ENCODE measurements at places on chromosomes 12 and 14.

GRCh38 chr14:93719256-93719655 is 69.0 kb downstream of the PRIMA1 start:
- no peak for DNase-seq

DNA sequence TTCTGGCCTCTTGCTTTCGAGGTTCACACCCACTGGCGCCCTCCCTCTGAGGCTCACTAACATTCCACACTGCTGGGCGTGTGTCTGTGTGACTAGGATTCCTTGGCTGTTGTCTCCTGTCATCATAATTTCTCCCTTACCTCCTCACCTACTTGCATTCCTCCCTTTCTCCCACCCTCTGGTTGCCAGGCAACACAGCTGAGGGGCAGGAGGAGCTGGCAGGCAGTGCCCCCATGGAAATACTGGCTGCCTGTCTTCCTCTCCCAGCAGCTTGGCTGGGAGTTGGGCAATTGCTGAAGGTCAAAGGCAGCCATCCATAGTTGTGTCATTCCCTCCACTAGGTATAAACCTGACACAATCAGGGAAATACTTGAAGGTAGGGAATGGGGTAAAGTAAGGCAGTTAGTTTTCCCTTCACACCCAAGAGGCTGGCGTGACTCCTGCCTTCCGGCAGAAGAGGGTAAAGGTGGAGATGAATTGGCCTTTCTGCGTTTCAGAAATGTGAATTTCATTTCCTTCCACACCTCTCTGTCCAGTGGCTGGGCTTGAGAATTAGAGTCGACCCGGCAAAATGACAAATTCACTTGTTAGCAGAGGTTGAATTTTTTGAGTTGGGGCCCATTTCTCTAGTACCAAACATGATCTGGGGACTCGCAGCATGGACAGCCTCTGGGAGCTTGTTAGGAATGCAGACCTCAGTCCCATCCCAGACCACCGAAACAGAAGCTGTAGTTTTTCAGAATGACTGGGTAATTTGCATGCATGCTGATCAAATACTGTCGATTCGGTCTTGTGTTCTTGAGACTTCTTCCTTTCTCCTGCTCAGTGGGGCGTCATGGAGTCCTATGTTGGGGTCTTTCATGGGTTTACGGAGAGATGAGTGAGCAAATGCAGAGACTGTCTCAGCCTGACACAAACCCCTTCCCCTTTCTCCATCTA is 24.3 kb upstream of the EMP1 start:
- DNase-seq = no peak

DNA sequence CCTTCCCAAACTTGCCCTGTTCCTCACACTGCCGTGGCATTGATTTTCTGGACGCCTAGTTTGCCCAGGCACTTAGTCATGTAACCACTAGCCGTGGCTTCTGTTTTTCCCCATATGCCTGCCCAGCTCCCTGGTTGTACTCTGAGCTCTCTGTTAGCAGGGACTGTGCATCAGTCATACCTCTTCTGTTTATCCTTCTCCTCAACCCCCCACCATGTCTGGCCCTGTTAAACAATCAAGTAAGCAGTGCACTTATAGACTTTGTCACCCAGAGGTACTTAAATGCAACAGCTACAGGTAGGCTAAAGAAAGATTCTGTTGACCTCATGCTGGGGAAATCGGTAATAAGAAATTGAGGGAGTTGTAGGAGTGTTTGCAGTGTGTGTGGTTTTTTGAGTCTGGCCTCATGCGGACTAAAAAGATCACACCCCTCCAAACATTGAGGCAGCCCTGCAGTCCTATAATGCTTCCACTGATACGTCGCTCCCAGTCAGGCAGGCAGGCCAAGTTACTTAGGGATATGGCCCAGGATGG is 17.0 kb downstream of the UBE3B start:
- DNase-seq = no peak

DNA sequence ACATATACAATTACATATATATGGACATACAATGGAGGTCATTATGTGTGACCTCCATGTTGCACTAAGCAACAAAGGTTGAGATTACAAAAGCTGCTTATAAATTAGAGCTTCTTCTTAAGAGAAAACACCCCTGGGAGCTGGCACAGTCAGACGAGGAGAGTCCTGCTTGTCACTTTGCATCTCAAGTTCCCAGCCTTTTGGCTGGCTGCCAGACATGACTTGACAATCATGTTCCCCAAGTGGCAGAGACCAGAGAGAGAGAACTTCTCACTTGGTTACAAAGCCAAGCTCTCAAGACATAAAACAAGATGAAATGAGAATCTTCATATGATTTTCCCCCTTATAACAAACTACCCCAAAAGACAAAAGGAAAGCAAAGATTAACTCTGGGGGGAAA is 8.5 kb upstream of the SYNJ2BP start:
- no peak for DNase-seq

DNA sequence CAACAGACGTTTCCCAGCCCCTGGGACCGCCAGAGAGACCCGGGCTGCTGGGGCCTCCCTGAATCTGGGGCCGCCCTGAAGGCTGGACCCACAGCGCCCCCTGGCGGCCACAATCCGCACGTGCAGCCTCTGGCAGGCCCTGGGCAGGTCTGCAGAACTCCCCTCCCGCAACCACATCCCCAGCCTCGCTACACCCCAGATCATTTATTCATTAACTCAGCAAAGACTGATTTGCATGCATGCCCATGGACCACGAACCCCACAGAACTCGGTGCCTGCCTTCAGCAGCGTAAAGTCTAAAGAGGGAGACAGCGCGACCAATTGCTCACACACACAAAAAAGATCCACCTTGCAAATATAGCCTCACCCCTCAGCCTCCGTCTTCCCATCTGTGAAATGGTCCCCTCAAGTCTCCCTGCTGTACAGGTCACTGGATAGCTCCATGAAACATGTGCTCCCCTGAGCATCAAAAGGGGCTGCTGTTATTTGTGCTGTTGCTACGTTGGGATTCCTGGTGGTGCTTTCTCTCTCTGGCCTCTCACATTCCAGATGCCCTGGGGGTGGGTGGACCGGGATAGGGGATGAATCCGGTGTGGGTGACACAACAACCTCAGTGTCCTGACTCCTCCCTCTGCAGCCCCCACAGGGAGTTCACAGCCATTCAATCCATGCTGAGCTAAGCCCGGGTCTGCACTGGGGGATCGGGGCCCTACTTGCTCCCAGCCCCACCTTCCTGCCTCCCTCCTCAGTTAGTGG is 96.4 kb downstream of the SCARB1 start:
- no peak for DNase-seq

DNA sequence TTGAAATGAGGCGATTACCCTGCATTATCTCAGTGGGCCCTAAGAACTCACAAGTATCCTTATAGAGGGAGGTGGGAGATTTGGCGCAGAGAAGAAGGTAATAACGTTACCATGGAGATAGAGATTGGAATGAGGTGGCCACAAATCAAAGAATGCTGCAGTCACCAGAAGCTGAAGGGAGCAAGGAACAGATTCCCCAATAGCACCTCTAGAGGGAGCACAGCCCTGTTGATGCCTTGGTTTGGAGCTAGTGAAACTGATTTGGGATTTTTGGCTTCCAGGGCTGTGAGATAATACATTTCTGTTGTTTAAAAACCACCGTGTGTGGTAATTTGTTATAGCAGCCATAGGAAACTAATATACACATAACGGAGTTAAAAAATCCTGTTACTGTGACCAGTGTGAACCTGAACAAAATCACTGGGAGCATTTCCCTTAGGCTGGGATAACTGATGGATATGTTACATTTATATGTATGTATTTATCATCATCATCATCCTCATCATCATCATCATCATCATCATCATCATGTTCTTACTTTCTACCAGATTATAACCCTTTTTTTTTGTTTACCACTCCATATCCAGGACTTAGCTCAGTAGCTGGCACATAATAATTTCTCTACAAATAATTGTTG is 100.3 kb downstream of the LIN7A start:
- DNase-seq = no peak

- DNase-seq = no peak
These were observed 319.2 kb upstream of the PRICKLE1 start for GRCh38 chr12:42908712-42909111.

DNA sequence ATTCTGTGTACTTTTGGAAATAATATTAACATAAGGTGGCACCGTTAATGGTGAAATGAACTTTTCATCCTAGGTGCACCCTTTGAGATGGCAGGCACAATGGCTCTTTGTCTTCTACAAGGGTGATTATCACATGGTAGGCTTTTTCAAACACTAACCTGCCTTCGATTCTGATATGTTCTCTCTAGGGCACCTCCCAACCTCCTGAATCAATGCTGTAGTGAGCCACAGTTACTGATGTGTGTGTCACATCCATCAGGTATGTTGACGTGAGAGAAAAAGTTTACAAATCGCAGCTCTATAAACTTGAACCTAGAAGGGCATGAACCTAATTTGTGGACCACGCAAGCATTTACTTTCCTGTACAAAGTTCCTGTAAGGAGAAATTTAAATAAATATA is 25.4 kb downstream of the PDE3A start:
- no peak for DNase-seq

- no peak for DNase-seq
These were observed 4.9 kb downstream of the SPTSSA start for GRCh38 chr14:34457186-34457585.

- no peak for DNase-seq
These were observed 7.9 kb downstream of the ABCB9 start for GRCh38 chr12:122958198-122958888.

- DNase-seq = no peak
These were observed 81.4 kb upstream of the NCOR2 start for GRCh38 chr12:124648710-124649384.

DNA sequence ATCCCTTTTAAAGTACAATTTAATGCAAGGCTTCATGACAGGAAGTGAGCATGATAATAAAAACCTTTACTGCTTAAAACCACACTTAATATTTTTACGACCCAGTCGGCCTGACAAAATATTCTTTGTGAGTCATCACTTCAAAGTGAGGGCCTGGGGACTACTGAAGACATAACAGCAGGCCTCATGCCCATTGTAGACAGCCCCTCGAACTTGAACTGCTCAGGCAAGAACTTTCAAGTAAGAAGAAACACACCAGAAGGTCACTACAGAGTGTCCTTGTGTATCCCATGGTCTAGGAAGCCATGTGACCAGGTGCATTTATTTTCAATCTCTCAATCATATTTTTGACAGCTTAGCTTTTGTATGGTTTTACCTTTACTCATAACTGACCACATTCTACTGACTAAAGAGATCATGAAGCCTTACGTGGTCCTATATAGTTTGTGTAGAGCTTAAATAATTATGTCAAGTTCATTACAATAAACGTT is 61.4 kb upstream of the MANSC4 start:
- no peak for DNase-seq

- no peak for DNase-seq
These were observed 35.6 kb downstream of the ZNF664 start for GRCh38 chr12:124008595-124008994.

DNA sequence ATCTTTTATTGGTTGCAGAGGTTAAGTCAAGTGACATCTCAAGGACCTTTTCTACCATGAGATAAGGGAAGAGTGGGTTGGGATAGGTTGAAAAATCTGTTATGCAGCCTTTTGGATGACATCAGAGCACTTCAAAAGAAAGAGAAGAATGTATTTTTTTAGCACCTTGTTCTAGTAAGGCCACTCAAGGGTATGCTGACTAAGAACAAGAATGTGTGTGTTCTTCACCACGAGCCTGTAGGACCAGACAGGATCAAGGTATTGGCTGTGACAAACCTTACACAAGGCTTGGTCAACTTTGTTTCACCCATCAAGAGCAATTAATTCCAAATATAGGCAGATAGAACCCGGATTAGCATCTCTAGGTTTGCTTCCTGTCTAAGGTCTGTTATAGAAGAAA is 142.5 kb downstream of the SAMD4A start:
- no peak for DNase-seq

DNA sequence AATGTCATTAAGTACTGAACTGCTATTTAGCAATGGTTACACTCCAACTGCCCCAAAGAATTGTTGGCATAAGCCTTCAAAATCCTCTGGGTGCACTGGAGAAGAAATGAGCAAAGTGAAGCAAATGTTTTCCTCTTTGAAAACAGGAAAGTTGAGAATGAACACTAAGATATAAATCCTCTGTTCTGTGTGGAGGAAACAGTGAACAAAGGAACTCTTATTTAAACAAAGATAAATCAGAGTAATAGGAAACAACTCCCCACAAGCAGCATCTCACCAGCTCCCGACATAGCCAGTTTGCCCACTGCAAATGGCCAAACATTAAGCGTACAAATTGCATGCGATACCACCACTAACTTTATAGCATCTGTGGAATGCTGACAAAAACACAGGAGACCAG is 54.0 kb downstream of the BCAT1 start:
- no peak for DNase-seq

GRCh38 chr12:23631786-23632377 is 317.6 kb downstream of the SOX5 start:
- no peak for DNase-seq

- DNase-seq = no peak
These were observed 48.8 kb downstream of the LTBP2 start for GRCh38 chr14:74563233-74563585.

DNA sequence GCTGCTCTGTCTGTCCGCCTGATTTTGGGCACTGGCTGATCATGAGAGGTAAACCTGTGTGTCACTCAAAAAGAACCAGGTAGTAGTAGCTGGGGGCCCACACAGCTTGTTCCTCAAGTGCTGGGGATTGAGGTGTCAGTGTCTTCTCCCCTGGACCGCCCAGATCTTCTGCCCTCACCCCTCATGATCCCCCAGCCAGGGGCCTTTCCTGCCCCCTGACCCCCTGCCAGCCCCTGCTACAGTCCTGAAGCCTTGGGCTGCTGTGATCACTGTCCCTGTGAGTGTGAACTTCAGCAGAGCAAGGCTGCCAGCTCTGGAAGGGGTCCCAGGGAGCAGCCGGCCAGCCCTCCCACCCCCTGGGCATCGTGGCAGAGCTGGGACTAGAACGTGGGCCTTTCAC is 11.4 kb downstream of the WSCD2 start:
- no peak for DNase-seq

GRCh38 chr12:72274931-72275330 is 2.8 kb downstream of the TRHDE start:
- no peak for DNase-seq

DNA sequence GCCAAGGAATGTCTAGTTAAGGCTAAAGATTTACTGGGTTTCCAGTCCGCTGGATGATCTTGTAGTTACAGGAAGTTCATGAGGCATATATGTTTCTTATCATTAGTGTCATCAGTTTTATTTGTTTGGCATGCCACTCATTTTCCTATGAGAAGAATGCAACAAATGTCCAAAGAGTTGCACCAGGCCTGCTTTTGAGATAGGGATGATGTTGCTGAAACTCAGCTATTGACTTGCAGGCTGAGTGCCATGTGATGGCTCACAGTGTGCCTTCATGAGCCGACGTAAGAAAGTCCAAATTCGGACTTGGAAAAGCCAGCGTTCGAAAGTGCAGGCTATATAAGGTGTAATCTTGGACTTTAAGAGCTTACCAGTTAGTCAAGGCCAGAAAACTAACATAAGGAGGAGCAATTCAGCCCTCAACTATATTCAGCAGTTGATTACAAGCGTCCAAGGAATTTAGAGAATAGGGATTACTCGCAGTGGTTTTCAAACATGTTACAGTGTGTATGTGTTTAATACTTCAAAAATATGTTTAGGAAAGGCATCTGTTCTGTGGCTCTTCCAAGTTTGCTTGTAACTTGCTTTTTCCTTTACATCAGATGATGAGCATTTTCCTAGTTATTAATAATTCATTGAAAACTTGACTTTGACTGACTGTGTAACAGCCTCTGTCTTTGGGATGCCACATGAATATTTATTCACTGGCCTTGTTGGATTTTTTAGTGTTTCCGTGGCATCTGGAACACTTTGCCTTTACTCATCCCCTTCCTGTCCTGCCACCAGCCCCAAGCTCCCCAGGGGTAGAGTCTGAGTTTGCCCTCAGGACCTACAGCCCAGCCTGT is 101.3 kb downstream of the LGMN start:
- no peak for DNase-seq

GRCh38 chr12:4703676-4704075 is 16.5 kb upstream of the GALNT8 start:
- no peak for DNase-seq

All from SIG-M5 (cell line).